ENCODE measurements at places on chromosomes 16 and 17.
A peak's percentile ranks its signal among the peaks of the same experiment; 100 is the strongest.

- no peak for DNase-seq
- H3K27ac ChIP-seq: no peak overlapping the region
- H3K4me1 ChIP-seq: no peaks in the 10 kb centered on the region
- peaks cover 49% of the 10 kb centered on the region for H3K27me3 ChIP-seq
- H3K4me3 ChIP-seq: no peak overlapping the region
Measured at GRCh38 chr16:86378831-86379504, 131.4 kb upstream of the FOXF1 start.

DNA sequence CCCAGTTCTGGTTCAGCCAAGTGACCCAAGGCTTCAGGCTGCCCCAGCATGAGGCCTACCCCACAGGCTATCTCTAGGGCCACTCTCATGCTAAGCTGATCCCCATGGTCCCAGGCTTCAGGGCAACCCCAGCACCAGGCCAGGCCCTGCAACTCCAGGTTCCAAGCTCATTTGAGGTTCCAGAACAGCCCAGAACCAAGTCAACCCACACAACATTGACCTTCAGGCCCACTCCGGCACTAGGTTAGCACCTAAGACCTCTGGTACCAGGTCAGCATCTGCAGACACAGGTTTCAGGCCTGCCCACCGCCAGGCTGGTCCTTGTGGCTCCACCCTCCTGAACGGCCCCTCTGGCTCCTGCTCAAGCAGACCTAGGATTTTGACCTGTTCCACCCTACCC lies 421.2 kb downstream of the CDH11 start:
- H3K27ac ChIP-seq: no peak overlapping the region
- DNase-seq: no peak
- no peaks in the 10 kb centered on the region for H3K36me3 ChIP-seq
- H3K4me1 ChIP-seq: no peaks in the 10 kb centered on the region

DNA sequence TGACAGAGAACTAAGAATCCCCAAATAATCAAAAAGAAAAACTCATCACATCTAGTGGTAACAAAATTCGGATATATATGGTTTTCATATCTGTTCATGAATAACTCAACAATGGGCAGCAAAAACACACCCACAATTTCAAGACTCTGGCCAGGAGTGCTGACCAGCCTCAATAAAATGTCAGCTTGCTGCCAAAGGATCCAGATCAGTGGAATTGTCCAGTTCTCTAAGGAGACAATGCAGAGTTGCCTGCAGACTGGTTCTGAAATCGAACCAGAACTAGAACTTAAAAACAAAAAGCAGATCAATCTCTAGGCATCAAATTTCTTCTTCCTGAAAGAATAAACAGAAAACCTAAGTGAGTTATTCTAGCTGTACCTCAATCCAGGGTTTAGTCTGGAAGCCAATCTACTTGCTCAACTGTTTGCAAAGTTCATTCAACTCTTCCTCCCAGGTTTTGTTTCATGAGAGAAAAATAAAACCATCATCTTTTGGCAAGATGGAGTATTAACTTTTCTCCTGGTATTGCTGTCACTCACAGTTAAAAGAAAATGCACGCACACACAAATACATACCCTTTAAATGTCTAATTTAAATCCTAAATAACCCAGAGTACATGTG lies 61.0 kb downstream of the CFDP1 start:
- peaks cover 14% of the 10 kb centered on the region for H3K36me3 ChIP-seq
- H3K27me3 ChIP-seq: peaks cover 70% of the 10 kb centered on the region
- no peak overlapping the region for H3K27ac ChIP-seq
- H3K4me1 ChIP-seq: no peaks in the 10 kb centered on the region

GRCh38 chr17:83203073-83203471 lies 123.7 kb downstream of the METRNL start:
- H3K4me1 ChIP-seq: peaks cover 58% of the 10 kb centered on the region
- H3K36me3 ChIP-seq: no peaks in the 10 kb centered on the region
- H3K4me3 ChIP-seq: no peak overlapping the region
- H3K27ac ChIP-seq: no peak overlapping the region
- peak; percentile 51 for DNase-seq

DNA sequence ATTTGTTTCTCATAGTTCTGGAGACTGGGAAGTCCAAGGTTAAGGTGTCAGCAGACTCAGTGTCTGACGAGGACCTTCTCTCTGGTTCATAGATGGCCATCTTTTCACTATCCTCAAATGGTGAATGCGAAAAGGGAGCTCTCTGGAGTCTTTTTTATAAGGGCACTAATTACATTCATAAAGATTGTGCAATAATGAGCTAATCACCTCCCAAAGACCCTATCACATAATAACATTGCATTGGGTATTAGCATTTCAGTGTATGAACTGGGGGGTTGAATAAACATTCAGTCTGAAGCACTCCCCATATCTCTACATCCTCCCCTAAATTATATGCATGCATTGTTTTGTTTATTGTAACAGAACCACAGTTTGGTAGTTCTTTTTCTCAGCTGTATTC lies 1086.5 kb downstream of the CDH11 start:
- no peak overlapping the region for H3K27ac ChIP-seq
- no peak for DNase-seq
- no peaks in the 10 kb centered on the region for H3K27me3 ChIP-seq

DNA sequence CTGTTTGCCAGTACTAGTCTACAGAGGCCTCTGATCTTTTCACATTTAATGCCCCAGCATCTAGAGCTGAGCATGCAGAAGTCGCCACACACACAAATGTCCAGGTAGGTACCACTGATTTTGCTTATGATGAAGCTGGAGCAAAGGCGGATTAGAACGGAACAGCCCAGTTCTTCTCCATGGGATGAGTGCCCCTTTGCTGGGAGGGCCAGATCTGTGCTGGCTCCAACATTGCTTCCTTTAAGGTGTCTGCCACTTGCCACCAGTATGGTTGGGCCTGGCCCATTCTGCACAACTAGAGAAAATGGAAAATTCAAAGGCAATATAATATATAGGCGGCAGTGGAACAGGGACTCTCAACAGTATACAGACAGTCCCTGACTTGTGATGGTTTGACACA lies 2.2 kb upstream of the MNT start:
- no peaks in the 10 kb centered on the region for H3K27me3 ChIP-seq
- H3K27ac ChIP-seq: no peak overlapping the region
- no peak for DNase-seq
- H3K4me3 ChIP-seq: no peak overlapping the region

- H3K4me3 ChIP-seq: no peak overlapping the region
- no peaks in the 10 kb centered on the region for H3K36me3 ChIP-seq
- H3K27ac ChIP-seq: no peak overlapping the region
- H3K4me1 ChIP-seq: no peaks in the 10 kb centered on the region
Measured at GRCh38 chr16:51276336-51276735, 125.3 kb upstream of the SALL1 start.

GRCh38 chr16:12462426-12463280 lies 341.0 kb downstream of the CPPED1 start:
- no peaks in the 10 kb centered on the region for H3K36me3 ChIP-seq
- H3K27ac ChIP-seq: no peak overlapping the region
- H3K4me3 ChIP-seq: no peak overlapping the region
- no peak for DNase-seq

DNA sequence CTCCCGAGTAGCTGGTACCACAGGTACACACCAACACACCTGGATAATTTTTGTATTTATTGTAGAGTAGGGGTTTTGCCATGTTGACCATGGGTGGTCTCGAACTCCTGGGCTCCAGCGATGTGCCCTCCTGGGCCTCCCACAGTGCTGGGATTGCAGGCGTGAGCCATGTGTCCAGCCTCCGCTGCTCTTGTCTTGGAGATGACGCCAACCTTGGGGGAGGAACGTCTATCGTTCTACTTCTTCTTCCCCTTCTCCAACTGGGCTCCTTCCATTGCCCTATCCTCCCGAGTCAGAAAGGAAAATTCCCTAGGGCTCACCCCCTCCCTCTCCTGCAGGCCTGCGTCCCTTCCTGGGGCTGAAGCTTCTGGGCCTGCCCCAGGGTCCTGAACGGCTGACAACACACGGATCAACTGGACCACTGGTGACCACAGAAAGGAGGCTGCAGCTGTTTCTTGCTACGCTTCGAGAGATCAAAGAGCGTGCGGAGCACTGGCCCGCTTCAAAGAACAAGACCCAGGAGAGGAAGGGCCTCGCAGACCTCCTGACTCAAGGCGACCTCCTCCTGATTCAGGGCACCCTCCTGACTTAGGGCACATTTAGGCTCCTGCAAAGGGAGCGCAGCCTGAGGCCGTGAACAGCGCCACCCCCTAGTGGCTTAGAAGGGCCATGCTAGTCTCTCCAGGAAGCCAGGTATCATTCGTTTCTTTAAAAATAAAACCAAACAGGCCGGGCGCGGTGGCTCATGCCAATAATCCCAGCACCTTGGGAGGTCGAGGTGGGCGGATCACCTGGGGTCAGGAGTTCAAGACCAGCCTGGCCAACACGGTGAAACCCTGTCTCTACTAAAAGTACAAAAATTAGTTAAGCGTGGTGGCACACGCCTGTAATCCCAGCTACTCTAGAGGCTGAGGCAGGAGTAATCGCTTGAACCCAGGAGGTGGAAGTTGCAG lies 48.5 kb upstream of the HELZ start:
- no peaks in the 10 kb centered on the region for H3K27me3 ChIP-seq
- no peak overlapping the region for H3K4me3 ChIP-seq
- no peaks in the 10 kb centered on the region for H3K4me1 ChIP-seq
- DNase-seq: peak; percentile 71

- peaks cover 18% of the 10 kb centered on the region for H3K4me1 ChIP-seq
- H3K27me3 ChIP-seq: no peaks in the 10 kb centered on the region
- peak overlapping the region; percentile 91 for H3K4me3 ChIP-seq
- peaks cover 51% of the 10 kb centered on the region for H3K36me3 ChIP-seq
- DNase-seq: peak; percentile 78
- peak overlapping the region; percentile 59 for H3K27ac ChIP-seq
Measured at GRCh38 chr16:30958175-30959079, 873 bp downstream of the SETD1A start.

DNA sequence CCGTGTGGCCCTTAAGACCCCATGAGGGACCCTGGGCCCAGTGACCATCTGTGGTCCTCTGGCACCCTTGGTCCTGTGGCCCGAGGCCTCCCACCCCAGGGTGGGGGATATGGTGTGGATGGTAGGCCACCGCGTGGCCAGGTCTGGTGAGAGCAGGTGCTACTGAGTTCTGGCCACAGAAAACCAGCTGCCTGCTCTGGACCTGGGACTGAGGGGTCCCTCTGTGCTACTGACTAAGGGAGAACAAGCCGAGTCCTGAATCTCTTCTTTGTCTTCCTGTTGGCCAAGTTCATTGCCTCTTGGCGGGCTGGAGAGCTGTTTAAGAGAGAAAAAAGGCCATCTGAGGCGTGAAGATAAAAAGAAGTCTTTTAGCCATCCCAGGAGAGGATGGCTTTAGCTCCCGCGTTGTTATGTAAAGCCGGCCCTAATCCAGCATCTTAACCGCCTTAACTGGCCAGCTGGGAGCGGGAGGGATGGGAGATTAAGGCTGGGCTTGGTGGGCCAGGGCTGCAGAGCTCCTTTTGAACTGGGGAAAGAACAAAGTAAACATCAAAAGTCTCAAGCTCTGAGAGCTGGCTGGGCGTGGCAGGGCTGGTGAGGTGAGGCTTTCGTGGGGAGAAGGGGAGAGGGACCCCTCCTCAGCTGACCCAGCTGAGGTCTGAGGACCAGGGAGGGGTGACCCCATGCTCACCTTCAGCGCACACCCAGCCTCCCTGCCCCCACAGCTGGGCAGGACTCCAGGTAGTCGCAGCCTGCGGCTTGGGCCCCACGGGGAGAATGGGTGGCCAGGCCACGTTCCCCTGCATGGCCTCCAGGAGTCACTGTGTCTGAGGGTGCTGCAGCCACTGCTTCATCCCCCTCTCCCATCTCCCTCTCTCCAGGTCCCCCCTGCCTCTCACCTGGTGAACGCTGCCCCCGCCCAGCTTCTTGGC lies 62.4 kb downstream of the NKD1 start:
- no peaks in the 10 kb centered on the region for H3K27me3 ChIP-seq
- H3K4me3 ChIP-seq: no peak overlapping the region
- no peaks in the 10 kb centered on the region for H3K36me3 ChIP-seq
- no peak overlapping the region for H3K27ac ChIP-seq
- no peak for DNase-seq

DNA sequence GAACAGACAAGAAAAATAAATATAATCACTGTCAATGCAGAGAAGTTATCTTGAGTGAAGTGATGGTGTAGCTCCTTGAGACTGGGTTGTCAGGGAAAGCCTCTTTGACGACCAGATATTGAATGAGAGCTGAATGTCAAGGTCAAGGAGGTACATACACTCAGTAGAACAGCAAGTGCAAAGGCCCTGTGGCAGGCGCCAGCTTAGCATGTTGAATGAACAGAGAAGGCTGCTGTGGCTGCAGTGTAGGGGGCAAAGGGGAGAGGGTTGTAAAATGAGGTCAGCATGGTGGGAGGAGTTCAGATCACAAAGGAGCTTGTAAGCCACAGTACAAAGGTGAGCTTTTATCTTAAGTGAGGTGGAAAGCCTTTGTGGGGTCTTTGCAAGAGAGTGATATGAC lies 111.5 kb downstream of the ZFHX3 start:
- H3K27me3 ChIP-seq: no peaks in the 10 kb centered on the region
- H3K4me3 ChIP-seq: no peak overlapping the region

GRCh38 chr16:8623634-8624033 lies 2.1 kb downstream of the METTL22 start:
- no peak overlapping the region for H3K4me3 ChIP-seq
- peaks cover 11% of the 10 kb centered on the region for H3K4me1 ChIP-seq
- no peak for DNase-seq
- H3K27ac ChIP-seq: no peak overlapping the region
- H3K36me3 ChIP-seq: peaks cover 15% of the 10 kb centered on the region
- peaks cover 15% of the 10 kb centered on the region for H3K27me3 ChIP-seq

DNA sequence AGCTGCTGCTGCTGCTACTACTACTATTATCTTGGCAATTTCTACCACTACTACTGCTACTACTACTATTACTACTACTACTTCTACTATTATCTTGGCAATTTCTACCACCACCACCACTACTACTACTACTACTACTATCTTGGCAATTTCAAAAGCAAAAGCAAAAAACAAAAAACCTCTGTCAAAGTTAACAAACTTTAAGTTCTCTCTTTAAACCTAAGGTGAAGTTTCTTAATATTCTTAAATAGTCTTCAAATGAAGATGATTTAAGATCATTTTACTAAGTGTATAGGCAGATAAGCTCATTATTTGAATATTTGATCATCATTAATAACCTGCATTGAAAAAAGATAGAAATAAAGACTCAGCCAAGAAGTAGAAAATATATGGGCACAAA lies 118.5 kb downstream of the BRIP1 start:
- H3K4me3 ChIP-seq: no peak overlapping the region
- H3K27ac ChIP-seq: no peak overlapping the region
- H3K36me3 ChIP-seq: peaks cover 20% of the 10 kb centered on the region
- H3K4me1 ChIP-seq: no peaks in the 10 kb centered on the region
- no peak for DNase-seq

All from common myeloid progenitor, CD34-positive (primary cell).